ENCODE measurements at places on chromosomes 4 and X. TPM values are rescaled to one million over a fixed set of nuclear protein-coding genes. Genes with fewer than 3 reads are reported as not detected.

PPP1R2C gene
- polyA plus RNA-seq, result not detected

GCNA gene
- polyA plus RNA-seq, result 2.0 TPM

PDZD4 gene
- 8.9 TPM for polyA plus RNA-seq

GABRE gene
- polyA plus RNA-seq, result 5.2 TPM

FRAS1 gene
- 72.9 TPM for polyA plus RNA-seq

UCHL1 gene
- polyA plus RNA-seq, result 108 TPM

Measured in right renal pelvis (tissue), 4 donors.